ENCODE measurements at places on chromosomes 3 and 15.

GRCh38 chr3:61680617-61681016 is 119.2 kb downstream of the PTPRG start:
- DNase-seq: no peak

DNA sequence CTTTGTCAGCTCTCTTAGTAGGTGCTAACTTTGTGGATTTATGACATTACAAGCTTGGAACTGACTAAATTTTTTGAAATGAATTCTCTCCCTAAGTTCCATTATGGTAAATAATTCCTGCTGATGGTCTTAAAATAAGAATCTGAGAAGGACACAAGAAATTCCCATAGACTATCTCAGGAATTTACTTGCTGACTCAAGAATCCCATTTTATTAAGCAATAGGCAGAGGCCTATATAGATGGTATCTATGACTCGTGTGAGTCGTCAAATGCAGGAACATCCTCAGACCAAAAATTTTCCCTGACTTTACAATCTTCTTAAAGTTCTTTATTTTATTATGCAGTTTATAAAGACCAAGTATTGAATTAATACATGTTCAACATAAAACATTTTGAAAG is 30.7 kb upstream of the CBLB start:
- DNase-seq: no peak

- DNase-seq: peak; percentile 25
These were observed 74.1 kb upstream of the PLXNA1 start for GRCh38 chr3:126908752-126909275.

GRCh38 chr3:8301977-8302735 is 199.5 kb upstream of the LMCD1 start:
- DNase-seq: peak; percentile 14

- DNase-seq: no peak
These were observed 87.7 kb upstream of the NR2F2 start for GRCh38 chr15:96242761-96243160.

GRCh38 chr3:162610261-162610660 is 1113.7 kb downstream of the OTOL1 start:
- no peak for DNase-seq

DNA sequence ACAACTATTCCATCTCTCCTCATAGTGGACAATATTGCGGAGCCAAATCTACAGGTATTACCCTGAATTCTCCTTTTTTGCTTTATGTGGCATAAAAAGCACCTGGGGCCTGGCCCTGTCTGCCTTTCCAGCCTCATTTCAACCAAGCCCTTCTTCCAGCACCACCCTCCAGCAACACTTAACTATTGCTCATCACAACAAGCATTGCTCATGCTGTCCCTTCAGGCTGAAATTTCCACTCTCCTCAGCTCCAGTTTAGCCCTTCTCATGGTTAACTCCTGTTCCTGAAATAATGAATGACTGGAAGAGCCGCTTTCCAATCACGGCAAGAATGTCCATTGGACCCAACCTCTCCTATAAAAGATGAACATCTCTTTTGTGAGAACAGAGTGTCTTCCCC is 107.4 kb downstream of the P2RY1 start:
- no peak for DNase-seq

- DNase-seq: no peak
These were observed 86.2 kb downstream of the FBN1 start for GRCh38 chr15:48559285-48559684.

DNA sequence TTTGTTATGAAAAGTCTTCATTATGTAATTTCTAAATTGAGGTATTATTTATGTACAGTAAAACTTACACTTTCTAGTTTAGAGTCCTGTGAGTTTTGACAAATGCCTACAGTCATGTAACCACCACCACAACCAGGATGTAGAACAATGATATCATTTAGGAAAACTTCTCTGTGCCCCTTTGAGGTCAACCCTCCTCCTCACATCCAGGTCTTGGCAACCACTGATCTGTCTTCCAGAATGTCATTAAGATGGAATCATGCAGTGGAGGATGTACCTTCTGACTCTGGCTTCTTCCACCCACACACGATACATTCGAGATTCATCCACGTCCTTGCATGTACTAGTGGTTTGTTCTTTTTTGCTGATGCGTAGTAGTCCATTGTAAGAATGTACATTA is 23.2 kb downstream of the MINAR1 start:
- no peak for DNase-seq

DNA sequence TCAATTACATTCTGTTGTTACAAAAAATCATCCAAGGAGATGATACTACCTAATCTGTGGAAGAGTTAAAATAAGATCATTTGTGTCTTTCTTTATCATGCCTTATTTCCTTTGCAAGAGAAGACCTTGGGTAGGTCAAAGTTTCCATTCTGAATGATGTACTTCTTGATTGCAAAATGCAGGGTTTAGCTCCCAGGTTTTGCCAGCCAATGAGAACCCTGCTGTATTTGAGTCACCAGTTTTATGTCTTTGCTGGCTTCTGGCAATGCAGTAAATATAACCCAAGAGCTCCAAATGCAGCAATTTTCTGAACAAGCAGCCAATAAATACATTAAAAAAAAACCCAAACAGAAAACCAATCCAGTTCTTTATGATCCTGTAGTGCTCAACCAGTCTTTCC is 204.9 kb downstream of the CADPS start:
- DNase-seq: no peak

DNA sequence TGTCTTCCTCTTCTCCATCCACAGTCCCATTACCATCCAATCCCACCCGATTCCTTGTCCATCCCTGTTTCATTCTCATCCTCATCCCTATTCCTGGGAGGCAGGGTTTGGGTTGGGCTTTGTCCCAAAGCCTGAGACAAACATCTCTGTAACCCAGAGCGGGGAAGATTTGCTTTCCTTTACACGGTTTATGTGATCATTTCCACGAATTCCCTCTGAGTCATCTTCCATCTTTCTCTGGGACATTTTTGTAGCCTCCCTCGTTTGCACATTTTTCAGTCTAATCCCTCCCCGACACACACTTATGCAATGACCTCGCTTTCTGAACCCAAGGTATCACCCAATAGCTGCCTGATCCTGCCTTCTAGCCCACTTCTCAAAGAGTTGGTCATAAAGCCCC is 22.8 kb downstream of the DUOX2 start:
- DNase-seq: no peak

GRCh38 chr3:99952306-99952705 is 134.6 kb downstream of the CMSS1 start:
- peak; percentile 16 for DNase-seq

GRCh38 chr3:152460936-152461335 is 192.2 kb downstream of the MBNL1 start:
- DNase-seq: no peak

- DNase-seq: no peak
These were observed 106.7 kb downstream of the ZNF621 start for GRCh38 chr3:40631341-40631995.

- peak; percentile 97 for DNase-seq
These were observed 281.0 kb upstream of the TBL1XR1 start for GRCh38 chr3:177478170-177478867.

DNA sequence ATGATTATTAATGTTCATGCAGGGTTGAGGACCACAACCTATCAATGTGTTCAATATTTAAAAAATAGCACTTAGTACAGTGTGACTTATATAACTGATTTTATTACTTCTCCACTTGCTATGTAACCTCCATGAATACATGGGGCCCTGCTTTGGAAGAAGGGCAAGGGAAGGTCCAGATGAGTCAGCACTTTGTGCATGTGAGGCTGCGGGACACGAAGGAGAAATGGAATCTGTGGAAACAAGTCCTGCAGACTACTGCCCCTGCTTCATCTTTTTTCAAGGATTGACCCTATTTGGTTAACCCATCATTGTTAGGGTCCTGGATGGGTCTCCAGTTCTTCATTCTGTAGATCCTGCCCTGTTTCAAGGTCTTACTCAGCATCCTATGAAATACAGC is 1.6 kb downstream of the NXPE3 start:
- DNase-seq: peak; percentile 47

DNA sequence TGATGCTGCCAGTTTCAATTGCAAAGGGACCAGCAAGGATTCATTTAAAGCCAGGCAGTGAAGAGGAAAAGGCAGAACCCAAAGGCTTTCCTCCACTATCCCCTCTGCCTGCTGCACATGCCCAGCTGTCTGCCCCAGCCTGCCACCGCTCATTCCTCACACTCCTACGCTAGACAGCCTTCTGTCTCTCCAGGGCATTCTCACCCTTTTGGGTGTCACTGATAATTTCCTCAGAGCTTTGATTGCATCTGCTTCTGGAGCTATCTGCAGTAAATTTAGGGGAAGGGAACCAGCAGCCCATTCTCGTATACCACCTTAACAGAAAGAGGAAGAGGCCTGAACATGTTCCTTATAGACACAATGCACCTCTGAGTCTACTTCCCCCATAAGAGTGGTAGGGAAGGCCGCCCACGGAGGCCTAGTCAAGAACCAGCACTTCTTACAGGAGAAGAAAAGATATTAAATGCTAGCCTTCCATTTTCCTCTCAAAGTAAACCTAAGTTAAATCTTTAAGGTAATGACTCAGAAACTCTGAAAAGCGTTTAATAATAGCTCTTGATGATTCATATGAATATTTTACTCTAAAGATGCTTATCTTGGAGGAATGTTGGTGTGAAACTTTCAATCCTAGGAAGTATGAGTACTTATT is 20.9 kb downstream of the NUDT16 start:
- no peak for DNase-seq

DNA sequence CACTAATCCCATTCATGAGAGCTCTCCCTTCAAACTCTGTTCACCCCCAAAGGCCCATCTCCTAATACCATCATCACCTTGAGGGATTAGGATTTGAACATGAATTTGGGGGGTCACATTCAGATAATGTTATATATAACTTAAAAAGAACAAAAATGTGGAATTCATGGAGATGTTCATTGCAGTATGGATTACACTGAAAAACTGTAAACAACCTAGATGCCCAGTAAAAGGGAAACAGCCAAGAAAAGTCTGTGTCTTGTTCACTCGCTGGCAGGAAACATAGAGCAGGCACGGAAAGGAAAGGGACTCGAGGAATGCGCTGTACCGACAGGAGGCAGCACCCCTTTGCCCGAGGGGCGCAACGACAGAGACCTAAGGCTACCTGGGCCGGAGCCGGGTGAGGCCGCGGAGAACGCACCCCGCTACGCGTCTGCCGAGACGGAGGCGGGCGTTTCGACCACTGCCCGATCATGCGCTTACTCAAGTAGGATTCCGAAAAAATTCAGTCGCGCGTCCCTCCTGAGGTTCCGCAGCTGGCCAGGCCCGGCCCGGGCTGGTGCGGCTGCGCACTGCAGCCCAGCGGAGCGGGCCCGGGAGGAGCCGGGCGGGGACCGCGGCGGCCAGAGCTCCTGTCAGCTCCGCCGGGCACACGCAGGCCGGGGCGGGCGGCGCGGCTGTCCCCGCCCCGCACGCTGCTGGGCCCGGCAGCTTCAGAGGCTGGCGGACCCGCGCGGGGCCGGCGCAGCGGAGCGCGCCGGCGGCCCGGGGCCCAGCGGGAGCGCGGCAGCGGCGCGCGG is 862 bp upstream of the MAN2A2 start:
- peak; percentile 85 for DNase-seq

GRCh38 chr15:75335313-75335704 is 554 bp upstream of the COMMD4 start:
- DNase-seq: no peak

GRCh38 chr3:107985496-107985895 is 105.3 kb downstream of the CD47 start:
- DNase-seq: no peak

- peak; percentile 79 for DNase-seq
These were observed 24.3 kb upstream of the FLNB start for GRCh38 chr3:57983734-57984518.

- DNase-seq: peak; percentile 61
These were observed 98.2 kb downstream of the SRGAP3 start for GRCh38 chr3:9151240-9151639.

DNA sequence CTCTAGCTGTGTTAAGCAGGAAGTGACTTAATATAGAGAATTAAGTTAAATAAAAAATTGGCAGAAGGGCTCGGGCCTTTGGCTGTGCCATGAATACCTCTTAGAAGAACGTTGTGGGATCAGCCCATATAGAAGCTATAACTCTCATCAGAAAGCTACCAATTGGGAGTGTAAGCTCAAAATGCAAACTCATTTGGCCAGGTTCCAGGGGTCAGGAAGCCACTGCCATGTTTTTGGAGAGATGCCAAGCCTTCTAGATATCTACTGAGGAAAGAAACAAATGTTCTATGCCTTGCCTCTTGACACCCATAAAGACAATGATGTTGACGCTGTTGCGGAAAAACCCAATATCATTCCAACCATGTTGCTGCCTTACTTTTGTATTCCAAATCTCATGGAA is 475.2 kb upstream of the TGFBR2 start:
- no peak for DNase-seq

DNA sequence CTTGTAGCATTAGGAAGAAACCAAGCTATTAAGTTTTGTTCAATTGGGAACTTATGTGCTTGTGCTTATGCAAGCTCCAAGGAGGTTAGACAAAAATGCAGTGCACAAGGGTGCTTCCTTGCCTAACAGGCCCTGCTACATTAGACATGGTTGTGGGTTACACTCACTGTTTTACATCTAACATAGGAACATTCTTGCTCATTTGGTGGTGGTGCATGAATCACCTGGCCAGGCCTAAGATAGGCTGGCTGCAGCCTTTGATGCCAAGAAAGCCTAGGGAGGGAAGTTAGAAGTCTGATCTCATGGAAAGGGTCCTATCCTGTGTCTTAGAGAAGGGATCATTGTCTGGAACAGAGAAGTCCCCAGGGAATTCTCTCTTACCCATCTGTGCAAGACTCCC is 43.5 kb downstream of the CA12 start:
- DNase-seq: no peak

DNA sequence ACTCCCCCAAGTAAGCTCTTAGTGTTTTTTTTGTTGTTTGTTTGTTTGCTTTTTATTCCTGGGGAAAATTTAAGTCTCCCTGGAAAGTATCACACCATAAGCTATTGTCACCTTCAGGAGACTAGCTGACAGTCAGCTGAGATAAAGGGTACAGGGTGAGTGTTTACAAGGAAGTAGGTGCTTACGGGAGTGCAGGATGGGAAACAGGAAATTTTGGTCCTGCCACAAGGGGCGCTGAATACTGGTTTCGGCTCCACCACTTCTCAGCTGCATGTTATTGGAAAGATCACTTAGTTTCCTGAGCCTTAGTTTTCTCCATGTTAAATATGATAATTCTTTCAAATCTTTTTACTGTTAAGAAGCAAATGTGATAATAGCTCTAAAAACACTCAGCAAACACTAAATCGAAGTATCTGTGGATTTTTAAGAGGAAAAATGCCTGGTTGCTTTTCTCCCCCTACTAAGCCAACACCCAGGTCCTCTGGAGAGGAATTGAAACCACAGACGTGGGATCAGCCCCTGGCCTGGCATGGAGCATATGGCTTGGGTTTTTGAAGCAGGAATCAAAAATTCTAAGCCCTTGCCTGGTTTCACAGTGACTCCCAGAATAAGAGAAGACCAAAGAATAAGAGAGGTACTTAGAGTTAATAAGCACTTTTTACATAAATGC is 90.7 kb downstream of the SCN11A start:
- peak; percentile 5 for DNase-seq

DNA sequence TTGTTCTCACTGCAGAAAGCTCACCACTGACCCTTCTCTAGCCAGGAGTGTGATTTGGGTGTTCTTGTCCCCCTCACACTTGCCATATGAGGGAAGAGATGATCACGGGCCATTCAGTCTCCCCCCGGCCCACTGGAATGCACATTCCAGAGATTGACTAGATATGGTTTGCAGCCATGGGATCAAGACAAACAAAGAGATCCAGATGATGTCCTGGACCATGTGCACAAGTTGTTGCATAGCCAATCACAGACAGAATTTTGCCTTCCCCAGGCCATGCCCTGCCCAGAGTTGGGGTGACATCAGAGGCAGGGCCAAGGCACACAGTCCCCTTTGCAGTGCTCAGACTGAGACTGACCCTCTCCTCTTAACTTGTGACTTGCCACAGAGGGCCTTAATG is 14.8 kb downstream of the MUC13 start:
- DNase-seq: no peak

GRCh38 chr3:88957711-88958439 is 149.5 kb upstream of the EPHA3 start:
- no peak for DNase-seq
